ENCODE measurements at places on chromosomes 5 and 9. TPM values are rescaled to one million over a fixed set of nuclear protein-coding genes. Genes with fewer than 3 reads are reported as not detected.

DNA sequence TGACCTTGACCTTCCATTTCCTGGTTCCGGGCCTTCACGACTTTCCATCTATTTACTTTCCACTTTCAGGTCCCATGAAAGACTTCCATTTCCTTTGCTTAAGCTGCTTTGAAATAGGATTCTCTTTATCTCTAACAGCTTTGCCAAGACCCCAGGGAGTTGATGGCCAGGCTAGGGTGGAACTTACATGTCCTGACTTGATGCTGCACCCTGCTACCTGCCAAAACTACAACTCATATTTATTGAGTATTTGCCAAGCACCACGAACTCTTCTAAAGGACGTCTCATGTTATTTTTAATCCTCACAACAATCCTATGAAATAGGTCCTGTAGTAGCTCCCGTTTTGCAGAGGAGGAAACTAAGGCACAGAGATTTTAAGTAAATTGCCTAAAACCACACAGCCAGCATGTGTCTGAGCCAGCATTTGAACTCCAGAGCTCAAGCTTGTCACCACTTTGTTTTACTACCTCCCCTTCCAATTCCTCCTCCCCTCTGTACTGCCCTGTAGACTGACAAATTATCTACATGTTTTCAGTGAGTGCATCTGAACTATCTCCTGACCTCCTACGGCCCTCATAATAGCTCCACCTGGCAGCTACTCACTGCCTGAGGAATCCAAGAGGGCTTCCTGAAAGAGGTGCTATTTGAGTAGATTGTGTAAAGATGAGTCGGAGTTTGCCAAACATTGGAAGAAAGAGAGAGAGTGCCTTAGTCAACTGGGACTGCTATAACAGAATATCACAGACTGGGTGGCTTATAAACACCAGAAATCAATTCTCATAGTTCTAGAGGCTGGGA, 38.4 kb upstream of the SMIM23 start:
- H3K27me3 ChIP-seq: peaks cover 4% of the 10 kb centered on the region
- H3K36me3 ChIP-seq: no peaks in the 10 kb centered on the region
- H3K27ac ChIP-seq: no peak overlapping the region
- peaks cover 19% of the 10 kb centered on the region for H3K4me1 ChIP-seq
- DNase-seq: no peak

GRCh38 chr9:127007638-127008037, 93.1 kb downstream of the RALGPS1 start:
- H3K4me3 ChIP-seq: no peak overlapping the region
- H3K27ac ChIP-seq: peak overlapping the region; percentile 28
- no peak for DNase-seq
- peaks cover 16% of the 10 kb centered on the region for H3K4me1 ChIP-seq
- H3K36me3 ChIP-seq: peaks cover 10% of the 10 kb centered on the region
- H3K27me3 ChIP-seq: no peaks in the 10 kb centered on the region

Gene PCDHGA8
- 7.2 TPM for total RNA-seq

DNA sequence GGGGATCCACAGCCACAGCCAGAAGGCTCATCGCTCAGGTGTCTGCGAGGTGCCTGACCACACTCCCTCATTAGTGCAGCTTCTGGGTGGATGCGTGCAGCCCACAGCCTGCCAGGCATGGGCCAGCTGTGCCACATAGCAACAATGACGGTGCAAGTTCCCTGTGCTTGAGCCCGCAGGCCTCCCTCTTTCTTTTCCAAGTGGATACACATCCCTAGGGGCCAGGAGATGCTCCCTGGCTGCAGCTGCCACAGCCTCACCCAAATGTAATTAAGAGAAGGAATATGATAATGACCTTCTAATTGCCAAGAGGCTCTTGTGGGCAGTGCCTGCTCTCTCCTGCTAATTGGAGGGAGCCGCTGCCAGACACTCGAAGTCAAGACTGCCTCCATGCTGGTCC, 116.0 kb upstream of the PPP1R26 start:
- peak; percentile 49 for DNase-seq
- no peak overlapping the region for H3K4me3 ChIP-seq
- H3K4me1 ChIP-seq: peaks cover 3% of the 10 kb centered on the region
- H3K27me3 ChIP-seq: peaks cover 1% of the 10 kb centered on the region

DNA sequence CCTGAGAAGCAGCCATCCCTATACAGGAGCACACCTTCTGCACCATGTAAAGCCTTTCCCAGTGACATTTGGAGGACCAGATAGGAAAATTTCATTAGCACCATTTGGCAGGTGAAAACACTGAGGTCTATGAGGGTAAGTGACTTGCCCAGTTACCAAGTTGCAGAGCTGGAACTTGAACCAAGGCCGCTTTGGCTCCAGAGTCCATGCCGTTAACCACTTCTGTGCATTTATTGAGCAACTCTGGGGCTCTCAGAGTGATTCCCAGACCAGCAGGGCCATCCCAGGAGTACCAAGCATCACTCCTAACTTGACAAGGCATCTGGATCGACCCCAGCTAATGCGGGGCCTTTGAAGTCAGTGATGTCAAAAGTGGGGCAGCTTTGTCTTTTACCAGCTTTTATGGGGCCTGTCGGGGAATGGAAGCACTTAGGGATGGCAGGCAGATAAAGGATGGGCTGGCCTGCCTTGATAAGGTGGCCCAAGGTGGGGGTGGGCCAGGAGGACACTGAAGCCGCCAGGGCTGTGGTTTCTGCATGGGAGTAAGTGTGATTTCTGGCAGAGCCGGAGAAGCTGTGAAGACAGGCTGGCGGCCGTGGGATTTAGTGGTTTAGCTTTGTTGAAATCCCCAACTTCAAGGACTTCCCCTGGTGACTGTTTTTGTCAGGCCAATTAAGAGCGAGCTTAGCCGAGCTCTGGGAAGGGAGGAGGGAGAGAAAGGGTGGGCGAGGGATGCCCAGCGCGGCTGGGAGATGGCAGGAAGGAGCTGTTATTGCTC, 127.3 kb downstream of the MACROH2A1 start:
- H3K4me3 ChIP-seq: no peak overlapping the region
- H3K36me3 ChIP-seq: no peaks in the 10 kb centered on the region
- peaks cover 5% of the 10 kb centered on the region for H3K4me1 ChIP-seq
- peaks cover 6% of the 10 kb centered on the region for H3K27me3 ChIP-seq
- DNase-seq: no peak

DNA sequence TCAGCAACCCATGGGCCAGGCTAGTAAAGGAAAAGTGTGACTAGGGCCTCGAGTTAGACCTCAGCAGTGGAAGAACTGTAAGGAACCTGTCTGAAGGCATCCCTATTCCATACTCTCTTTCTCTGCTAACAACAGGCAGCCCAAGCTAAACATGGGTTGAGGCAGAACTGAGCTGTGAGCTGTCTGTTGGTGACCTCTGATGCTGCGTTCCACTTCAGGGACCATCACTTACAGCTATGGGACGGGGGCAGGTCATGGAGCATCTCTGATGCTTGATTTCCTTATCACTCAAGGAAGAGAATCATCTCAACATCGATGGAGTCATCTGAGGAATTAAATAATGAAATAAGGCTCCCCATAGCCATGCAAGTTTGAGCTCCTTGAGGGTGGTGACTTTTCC, 174.8 kb downstream of the ACTL7B start:
- no peaks in the 10 kb centered on the region for H3K36me3 ChIP-seq
- no peak overlapping the region for H3K27ac ChIP-seq
- no peak for DNase-seq

GRCh38 chr5:176400382-176401156, 12.0 kb downstream of the HIGD2A start:
- H3K27me3 ChIP-seq: peaks cover 9% of the 10 kb centered on the region
- no peaks in the 10 kb centered on the region for H3K36me3 ChIP-seq
- H3K4me3 ChIP-seq: no peak overlapping the region
- DNase-seq: no peak
- H3K27ac ChIP-seq: peak overlapping the region; percentile 15
- peaks cover 33% of the 10 kb centered on the region for H3K4me1 ChIP-seq

Gene MYOT
- not detected for total RNA-seq

- H3K27me3 ChIP-seq: no peaks in the 10 kb centered on the region
- H3K27ac ChIP-seq: no peak overlapping the region
- peaks cover 11% of the 10 kb centered on the region for H3K4me1 ChIP-seq
- no peak overlapping the region for H3K4me3 ChIP-seq
Observed at GRCh38 chr5:66814146-66814991, 218.2 kb downstream of the MAST4 start.

DNA sequence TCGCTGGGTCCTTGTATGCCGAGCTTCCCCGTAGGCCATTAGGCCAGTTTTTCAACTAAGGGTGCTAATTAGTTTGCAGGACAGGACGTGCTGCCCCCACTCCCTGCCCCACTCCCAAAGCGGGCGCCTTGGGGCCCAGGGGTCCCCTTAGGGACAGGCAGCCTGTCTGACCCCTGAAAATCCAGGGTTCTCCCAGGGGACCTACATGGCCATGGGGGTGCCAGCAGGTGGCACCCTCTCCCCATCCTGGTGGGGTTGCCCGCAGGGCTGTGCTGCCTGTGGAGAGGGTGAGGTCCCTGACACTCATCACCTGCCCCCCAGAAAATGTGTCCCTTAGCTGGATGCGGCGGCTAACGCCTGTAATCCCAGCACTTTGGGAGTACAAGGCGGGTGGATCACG, 8.5 kb upstream of the CCDC187 start:
- H3K4me3 ChIP-seq: no peak overlapping the region
- H3K36me3 ChIP-seq: peaks cover 23% of the 10 kb centered on the region
- H3K27me3 ChIP-seq: peaks cover 13% of the 10 kb centered on the region
- H3K27ac ChIP-seq: no peak overlapping the region

Gene ADGRD2
- not detected for total RNA-seq

Gene EHMT1
- total RNA-seq: 162 TPM

Gene SLC6A7
- total RNA-seq: not detected

- H3K4me1 ChIP-seq: peaks cover 2% of the 10 kb centered on the region
- DNase-seq: no peak
- no peak overlapping the region for H3K27ac ChIP-seq
- peaks cover 1% of the 10 kb centered on the region for H3K27me3 ChIP-seq
Observed at GRCh38 chr5:67031692-67032091, 164.9 kb downstream of the CD180 start.

Gene SGCD
- total RNA-seq: 0.20 TPM

Gene NFIB
- 1.5 TPM for total RNA-seq

Gene PRRC1
- total RNA-seq: 57.3 TPM

GRCh38 chr5:35133186-35133585, 85.4 kb upstream of the AGXT2 start:
- no peaks in the 10 kb centered on the region for H3K4me1 ChIP-seq
- H3K27me3 ChIP-seq: peaks cover 1% of the 10 kb centered on the region
- H3K36me3 ChIP-seq: no peaks in the 10 kb centered on the region
- H3K27ac ChIP-seq: no peak overlapping the region

Measured in glutamatergic neuron (in vitro differentiated cells).